Neural crest cell (in vitro differentiated cells): ENCODE measurements at places on chromosomes 5 and 9. TPM values are rescaled to one million over a fixed set of nuclear protein-coding genes. Genes with fewer than 3 reads are reported as not detected.

CDO1 gene
- total RNA-seq: 27.6 and 28.9 TPM in 2 replicates

SAPCD2 gene
- 29.8 and 31.1 TPM in 2 replicates for total RNA-seq

PLEKHG4B gene
- 21.7 and 22.0 TPM in 2 replicates for total RNA-seq

C5 gene
- total RNA-seq: 8.3 and 9.4 TPM in 2 replicates

FAM221B gene
- 0.19 and 0.43 TPM in 2 replicates for total RNA-seq

CTXN3 gene
- total RNA-seq: not detected in 2 replicates

PCDHGB1 gene
- 2.8 and 3.0 TPM in 2 replicates for total RNA-seq

SLC12A7 gene
- 34.7 and 40.7 TPM in 2 replicates for total RNA-seq

ARHGEF28 gene
- 0.91 and 0.93 TPM in 2 replicates for total RNA-seq

SHOC1 gene
- not detected in 2 replicates for total RNA-seq

PTCH1 gene
- 70.8 and 75.6 TPM in 2 replicates for total RNA-seq

SVEP1 gene
- 1.3 and 1.5 TPM in 2 replicates for total RNA-seq

SLC2A6 gene
- 29.0 and 30.9 TPM in 2 replicates for total RNA-seq

MYORG gene
- 1.7 and 2.0 TPM in 2 replicates for total RNA-seq

ABCA1 gene
- total RNA-seq: 6.5 and 6.8 TPM in 2 replicates

RBM18 gene
- total RNA-seq: 17.9 and 20.7 TPM in 2 replicates

CD274 gene
- total RNA-seq: not detected in 2 replicates

GPR150 gene
- total RNA-seq: 0.14 TPM in 1 of 2 replicates, not detected in the other

PTGER4 gene
- total RNA-seq: not detected in 2 replicates

ZBED3 gene
- total RNA-seq: 12.1 and 12.2 TPM in 2 replicates

ANKRD55 gene
- 0.16 TPM in 1 of 2 replicates, not detected in the other for total RNA-seq

ADAMTS12 gene
- 10.4 and 10.8 TPM in 2 replicates for total RNA-seq

LPAR1 gene
- 10.2 and 11.3 TPM in 2 replicates for total RNA-seq

SPINK13 gene
- not detected in 2 replicates for total RNA-seq

FCN1 gene
- not detected in 2 replicates for total RNA-seq

SLC6A18 gene
- total RNA-seq: not detected in 2 replicates

NR4A3 gene
- total RNA-seq: 0.91 and 0.93 TPM in 2 replicates

SMIM23 gene
- total RNA-seq: not detected in 2 replicates

MYMK gene
- total RNA-seq: not detected in 2 replicates

TNFAIP8 gene
- 8.6 and 10.8 TPM in 2 replicates for total RNA-seq

LNPEP gene
- total RNA-seq: 17.4 and 17.9 TPM in 2 replicates

WDR31 gene
- 3.5 and 3.6 TPM in 2 replicates for total RNA-seq

AQP7 gene
- total RNA-seq: 0.57 and 0.98 TPM in 2 replicates

KLHL3 gene
- total RNA-seq: 9.4 and 11.8 TPM in 2 replicates

PRLR gene
- 0.58 and 0.64 TPM in 2 replicates for total RNA-seq

GABRG2 gene
- total RNA-seq: 0.26 and 2.8 TPM in 2 replicates

DDX4 gene
- total RNA-seq: not detected in 2 replicates

NIM1K gene
- 0.23 and 0.30 TPM in 2 replicates for total RNA-seq

CAST gene
- total RNA-seq: 50.3 and 50.7 TPM in 2 replicates

C9orf50 gene
- total RNA-seq: 0.26 and 0.27 TPM in 2 replicates
